ENCODE measurements at places on chromosomes 7 and 10.

DNA sequence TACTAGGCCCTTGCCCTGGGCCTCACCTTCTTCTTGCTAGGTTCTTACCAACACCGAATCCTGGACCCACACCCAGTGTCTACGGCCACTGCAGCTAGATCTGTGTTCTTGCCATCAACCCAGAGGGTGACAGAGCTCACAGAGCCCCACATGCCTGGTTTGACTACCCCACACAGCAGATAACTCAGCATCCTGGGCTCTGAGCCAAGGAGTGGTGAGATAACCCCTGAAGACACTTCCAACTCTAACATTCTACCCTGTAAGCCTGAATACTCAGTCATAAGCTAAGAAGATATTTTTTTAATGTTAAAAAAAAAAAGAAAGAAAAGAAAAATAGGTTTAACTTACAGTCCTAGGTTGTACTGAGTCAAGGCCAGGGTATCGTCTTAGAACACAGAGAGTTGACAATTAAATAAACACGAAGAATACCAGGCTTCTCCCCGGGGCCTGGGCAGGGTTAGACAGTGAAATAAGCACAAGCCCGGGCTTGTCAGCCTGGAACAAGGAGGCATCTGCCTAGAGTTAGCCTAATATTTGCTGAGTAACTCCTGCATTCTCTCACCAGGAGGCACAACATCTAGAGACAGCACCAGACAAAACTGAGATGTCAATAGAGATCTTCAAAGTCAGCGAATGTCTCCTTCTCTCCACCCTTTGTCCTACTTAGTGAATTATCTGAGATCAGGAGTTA, 556.5 kb upstream of the LRRN3 start:
- DNase-seq, result no peak

DNA sequence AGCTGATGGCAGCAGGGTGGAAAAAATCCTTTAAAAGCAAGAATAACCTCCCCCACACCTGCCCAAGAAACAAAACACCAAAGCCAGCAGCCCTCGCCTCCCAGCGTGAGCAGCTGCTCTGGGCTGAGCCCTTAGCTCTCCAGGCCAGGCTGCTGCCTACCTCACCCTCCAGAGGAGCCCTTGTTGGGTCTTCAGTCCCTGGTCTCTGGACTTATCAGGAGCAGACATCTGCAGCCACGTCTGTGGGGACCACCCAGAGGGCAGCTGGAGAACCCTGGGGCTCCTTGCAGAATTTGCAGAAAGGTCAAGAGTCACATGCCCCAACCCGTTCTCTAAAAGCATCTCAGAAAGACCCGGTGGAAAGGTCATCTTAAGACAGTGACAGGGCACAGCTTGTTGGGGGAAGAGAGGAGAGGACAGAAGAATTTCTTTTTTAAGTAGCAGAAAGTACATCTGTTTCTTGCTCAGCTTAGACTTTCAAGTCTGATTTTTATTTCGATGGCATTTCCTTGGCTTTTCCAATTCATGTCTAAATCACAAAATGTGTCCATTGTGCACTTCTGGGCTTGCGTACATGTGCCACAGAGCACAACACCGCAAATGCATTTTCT, 425.7 kb upstream of the NFE2L3 start:
- no peak for DNase-seq

- no peak for DNase-seq
Measured at GRCh38 chr10:7011994-7012393, 398.8 kb downstream of the SFMBT2 start.

- peak; percentile 67 for DNase-seq
Measured at GRCh38 chr10:7525314-7526016, 114.6 kb upstream of the SFMBT2 start.

DNA sequence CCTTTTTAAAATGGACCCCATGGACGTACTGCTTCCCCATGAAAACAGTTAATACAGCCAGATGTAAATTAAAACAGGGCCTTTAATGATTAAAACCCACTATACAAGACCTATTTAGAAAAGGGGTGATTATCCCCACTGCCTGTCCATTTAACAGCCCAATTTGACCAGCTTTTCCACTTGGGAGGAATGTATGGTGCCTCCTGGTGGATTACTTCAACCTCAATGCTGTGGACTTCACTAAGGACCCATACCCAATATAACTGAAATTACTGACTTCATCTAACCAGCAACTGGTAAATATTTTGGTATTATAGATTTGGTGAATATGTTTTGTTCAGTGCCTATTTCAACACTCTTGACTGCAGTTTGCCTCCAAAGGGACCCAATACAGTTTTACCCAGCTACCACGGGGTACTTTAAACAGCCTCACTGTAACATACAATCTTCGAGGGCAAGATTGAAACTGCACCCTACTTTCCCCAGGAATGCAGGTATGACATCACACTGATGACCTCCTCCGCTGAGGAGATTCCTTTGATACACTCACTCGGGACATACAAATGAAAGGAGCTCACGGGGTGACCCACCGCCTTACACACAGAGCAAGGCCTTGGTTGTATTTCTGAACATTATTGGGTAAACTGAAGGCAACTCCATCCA, 192.8 kb downstream of the DNAJC1 start:
- DNase-seq, result no peak

- no peak for DNase-seq
Measured at GRCh38 chr10:35335133-35336083, 901 bp upstream of the CCNY start.

- DNase-seq, result no peak
Measured at GRCh38 chr10:33143160-33143728, 185.2 kb upstream of the ITGB1 start.

- DNase-seq, result no peak
Measured at GRCh38 chr10:113113241-113113640, 163.2 kb downstream of the TCF7L2 start.

DNA sequence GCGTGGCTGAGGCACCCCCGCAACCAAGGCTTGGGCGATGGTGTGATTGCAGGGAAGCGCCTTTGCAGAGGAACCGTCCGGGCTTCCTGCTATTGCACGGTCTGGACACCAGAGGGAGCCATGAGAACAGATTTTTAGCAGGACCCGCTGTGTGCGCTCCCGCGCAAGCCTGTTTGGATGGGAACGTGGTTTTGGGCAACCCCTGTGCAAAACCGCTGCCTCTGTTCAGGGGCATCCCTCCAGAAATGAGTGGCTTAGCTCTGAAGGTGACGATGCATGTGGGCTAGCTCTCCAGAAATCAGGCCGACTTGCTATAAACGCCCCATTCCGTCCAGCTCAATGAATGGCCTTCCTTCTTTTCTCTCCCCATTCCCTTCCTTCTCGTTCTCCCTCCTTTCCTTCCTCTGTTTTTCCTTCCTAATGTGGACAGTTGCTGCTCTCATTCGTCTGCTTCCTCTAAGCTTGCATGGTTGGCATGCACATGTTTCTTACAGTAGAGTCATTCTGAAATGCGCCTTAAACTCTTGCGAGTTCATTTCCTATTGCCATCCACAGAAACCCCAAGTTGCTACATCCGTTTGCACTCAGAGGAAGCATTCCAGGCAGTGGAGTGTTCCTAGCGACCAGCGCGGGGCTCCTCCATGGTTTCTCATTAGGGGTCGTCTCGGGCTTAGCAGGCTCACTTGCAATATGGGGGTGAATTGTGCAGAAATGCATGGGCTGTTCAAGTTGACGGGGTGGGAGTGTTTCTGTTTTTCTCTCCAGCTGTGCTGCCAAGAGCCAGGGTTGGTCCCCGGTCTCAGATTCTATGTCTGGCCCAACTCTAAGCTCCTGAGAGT, 302.5 kb upstream of the GALNT17 start:
- DNase-seq, result peak; percentile 88

GRCh38 chr10:3955955-3956617, 171.1 kb upstream of the KLF6 start:
- DNase-seq, result no peak

DNA sequence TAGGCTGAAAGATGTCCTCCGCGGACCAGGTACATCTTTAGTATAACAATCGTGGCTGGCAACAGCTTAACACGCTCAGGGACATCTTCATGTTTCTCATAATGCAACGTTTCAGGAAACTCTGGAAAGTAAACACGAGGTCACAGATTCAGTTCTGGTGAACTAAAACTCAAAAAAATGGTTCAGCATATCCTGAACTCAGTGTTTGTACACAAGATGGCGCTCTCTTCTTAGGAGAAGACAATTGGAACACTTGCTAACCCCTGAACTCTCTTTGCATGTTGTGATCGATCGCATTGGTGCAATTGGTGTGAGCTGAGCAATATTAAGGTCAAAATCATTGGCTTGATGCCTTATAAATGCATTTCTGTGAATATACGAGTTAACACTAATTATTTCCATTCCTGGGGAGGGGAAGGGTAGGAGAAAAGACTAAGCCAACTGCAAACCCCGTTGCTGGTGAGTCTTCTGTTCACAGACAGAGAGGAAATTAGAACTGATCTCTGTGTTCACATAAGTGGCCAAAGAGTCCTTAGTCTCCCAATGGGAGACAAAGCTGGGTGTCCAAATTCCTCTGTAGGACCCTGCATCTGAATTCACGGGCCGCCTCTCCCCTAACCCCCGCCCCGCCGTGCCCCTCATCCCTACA, 52.6 kb upstream of the FAM180A start:
- peak; percentile 69 for DNase-seq

DNA sequence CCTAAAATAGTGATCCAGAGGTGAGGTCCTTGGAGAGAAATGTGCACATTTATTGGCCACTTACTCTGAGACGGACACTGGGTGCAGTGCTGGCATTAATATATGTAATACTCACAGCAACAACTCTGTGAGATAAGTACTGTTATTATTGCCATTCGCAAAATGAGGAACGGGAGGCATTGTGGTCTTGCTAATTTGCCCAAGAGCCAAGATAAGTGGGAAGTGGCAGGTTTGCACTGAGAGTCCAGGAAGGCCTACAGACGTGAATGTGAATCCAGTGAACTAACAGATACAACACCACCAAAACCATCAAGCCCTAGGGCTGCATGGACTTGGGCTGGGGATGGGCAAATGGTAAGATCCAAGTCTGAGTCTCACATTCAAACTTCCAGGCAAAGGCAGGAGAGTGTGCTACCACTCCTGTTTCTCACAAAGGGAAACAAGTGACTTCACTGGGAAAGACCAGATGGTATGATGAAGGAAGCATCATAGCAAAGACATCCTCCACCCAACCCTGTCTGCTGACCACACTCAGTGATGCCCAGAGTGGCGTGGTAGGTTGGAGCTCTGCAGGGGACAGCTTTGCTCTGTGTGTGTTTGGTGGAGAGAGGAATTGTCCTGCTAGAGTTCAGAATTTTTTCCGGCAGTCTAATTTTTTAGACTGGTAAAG, 19.2 kb downstream of the TMEM273 start:
- DNase-seq, result peak; percentile 10

GRCh38 chr10:93261961-93262610, 188.4 kb downstream of the CYP26A1 start:
- DNase-seq, result no peak

GRCh38 chr10:30736685-30737232, 107.2 kb upstream of the LYZL2 start:
- no peak for DNase-seq

DNA sequence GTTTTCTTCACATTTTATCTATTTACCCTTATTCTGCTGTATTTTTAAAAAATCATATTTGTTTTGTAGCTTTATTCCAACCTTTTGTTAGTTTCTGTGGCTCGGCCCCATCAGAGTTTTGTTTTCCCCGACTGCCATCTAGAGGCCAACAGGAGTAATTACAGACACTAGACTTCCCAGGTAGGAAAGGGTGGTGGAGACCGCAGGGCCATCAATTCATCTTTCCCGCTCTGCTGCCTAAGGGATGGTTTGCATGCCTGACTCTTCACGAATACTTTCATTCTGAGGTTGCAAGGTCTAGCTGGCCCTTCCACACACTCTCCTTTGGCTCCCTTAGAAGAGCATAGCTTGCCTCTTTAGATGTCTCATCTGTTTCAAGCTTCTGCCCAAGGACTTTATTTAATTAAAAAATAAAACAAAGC, 38.3 kb downstream of the LYZL2 start:
- peak; percentile 74 for DNase-seq

- peak; percentile 65 for DNase-seq
Measured at GRCh38 chr10:122298598-122299301, 27.7 kb downstream of the BTBD16 start.

GRCh38 chr7:50682573-50682972, 100.1 kb downstream of the GRB10 start:
- no peak for DNase-seq

- DNase-seq, result no peak
Measured at GRCh38 chr10:99449023-99449422, 18.6 kb upstream of the GOT1 start.

- no peak for DNase-seq
Measured at GRCh38 chr7:75033826-75034225, 39.8 kb downstream of the RCC1L start.

- peak; percentile 84 for DNase-seq
Measured at GRCh38 chr7:105664816-105665525, 83.7 kb upstream of the EFCAB10 start.

- DNase-seq, result no peak
Measured at GRCh38 chr10:28581916-28582315, 49.0 kb downstream of the WAC start.

GRCh38 chr7:151232917-151233701, 826 bp downstream of the CHPF2 start:
- no peak for DNase-seq
